Activated T-cell treated with anti-CD3 and anti-CD28 coated beads for 48 hours (primary cell): ENCODE measurements at places on chromosomes 13 and 19.

DNA sequence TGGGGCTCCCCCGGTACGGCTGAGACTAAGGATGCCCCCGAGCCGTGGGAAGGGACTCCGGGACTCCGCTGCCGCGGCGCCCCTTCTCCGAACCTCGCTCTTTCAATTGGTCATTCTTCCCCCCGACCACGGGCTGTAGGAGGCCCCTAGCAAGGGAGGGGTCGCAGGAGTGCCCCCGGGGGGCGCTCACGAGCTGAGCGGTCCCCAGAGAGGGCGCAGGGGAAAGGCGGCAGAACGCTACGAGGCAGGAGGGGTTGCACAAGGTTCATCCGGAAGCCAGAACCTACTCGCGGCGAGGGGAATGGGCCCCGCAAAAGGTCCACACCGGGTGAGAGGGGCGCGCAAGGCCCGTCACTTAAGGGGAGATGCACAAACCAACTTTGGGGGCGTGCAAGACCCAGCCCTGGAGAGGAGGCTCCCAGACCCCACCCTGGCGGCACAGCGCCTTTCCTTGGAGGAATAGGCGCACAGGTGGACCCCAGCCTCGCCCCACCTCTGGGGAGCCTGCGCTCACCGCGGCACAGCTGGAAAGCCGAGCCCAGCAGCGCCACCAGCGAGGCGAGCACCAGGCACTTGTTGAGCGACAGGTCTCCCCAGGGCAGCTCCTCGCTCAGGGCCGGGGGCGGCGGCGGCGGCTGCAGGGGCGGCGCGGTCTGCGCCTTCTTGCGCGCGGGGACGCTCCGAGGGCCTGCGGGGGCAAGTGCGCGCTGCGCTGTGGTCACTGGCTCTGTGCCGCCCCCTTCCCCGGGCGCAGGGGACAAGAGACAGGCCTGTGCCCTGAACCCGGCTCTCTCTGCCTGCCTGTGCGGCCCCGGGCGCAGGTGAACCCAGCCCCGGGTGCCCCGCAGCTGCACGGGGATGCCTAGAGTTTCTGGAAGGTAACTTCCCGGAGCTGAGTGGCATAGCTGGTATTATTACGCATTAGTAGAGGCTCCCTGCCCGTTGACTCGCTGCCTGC is 2.8 kb downstream of the JSRP1 start:
- DNase-seq, result no peak

- no peak for DNase-seq
These were observed 11.2 kb upstream of the N4BP2L2 start for GRCh38 chr13:32549788-32550187.

DNA sequence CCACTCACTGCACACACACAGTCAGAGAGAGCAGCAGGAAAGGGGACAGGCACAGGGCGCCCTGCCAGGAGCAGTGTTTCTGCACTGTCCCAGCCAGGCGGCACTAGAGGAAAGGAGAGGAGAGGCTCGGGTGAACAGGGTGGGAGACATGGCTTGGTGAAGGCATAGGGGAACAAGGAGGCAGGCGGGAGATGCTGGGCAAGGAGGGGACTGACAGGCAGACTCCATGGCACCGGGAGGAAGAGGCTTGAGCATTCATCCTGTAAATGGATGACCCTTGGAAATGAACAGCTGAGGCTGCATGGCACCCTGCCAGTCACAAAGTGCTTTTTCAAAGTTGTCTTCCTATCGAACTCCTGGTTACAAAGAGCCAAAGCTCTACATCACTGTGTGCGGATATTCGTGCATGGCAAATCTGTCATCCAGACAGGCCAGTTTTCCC is 22.4 kb downstream of the MED26 start:
- no peak for DNase-seq

GRCh38 chr13:93220073-93220472 is 6.5 kb upstream of the GPC6 start:
- DNase-seq, result no peak

GRCh38 chr13:92313382-92313781 is 913.2 kb upstream of the GPC6 start:
- DNase-seq, result no peak

DNA sequence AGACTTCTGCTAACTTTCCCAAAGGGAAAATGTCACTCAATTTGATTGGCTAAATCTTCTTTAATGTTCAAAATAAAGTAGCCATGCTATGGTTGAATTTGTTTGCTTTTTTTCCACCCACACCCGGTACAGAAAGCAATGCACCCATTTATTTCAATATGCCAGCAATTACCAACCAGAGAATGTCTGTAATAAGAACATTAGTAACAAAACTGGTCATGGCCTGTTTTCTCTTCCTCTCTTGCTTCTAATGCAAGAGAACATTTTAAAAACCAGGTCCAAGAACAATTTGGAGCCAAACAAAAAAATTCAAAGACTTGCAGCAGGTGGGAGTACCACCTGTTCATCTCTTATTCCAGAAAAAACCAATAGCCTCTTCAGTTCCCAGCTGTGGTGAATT is 1108.8 kb upstream of the PCDH20 start:
- DNase-seq, result no peak

DNA sequence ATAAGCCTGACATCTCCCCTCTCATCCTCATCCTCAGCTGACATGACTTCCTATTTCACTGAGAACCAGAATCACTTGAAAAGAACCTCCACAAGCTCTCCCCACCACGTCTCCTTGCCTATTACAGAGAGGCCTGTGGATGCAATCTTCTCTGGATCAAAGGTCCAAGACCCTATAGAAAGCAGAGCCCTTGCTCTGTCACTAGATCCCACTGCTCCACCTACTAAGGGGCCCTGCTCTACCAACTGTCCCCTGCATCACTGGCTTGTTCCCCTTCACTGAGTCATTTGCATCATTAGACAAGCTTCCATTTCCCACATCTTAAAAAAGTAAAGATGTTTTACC is 40.8 kb downstream of the RCBTB2 start:
- DNase-seq, result no peak
